COR-L47 (cell line): ENCODE measurements at places on chromosomes 12 and 14.

DNA sequence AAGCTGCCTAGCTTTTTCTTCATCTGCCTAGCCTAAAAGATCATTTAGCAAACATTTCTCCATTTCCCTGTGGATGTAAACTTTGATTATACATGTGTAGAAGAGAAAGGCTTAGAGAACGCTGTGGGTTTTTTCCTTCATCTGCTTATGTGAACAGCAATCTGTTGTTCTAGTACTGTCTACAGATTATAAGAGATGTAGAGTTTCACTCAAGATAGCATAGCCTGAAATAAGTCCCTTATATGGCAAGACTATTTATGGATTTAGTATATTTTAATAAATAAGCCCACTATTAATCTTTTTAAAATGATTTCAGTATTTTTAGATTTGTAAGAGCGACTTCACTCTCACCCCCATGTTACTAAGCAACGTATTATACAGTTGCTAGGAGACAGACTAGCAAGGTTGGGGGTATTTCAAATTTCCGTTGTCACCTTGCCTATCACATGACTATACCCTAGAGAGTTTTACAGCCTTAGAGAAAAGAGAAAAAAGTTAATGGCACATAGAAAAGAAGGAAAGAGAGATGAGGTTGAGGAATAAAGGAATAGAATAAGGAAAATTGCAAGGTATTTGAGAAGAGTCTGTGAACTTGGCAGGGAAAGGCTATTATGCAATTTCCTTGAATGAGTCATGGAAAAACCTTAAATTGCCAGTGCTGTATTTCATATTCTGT lies 12.2 kb upstream of the TUBA1A start:
- peak; percentile 75 for DNase-seq

- no peak for DNase-seq
These were observed 16.0 kb downstream of the BTG1 start for GRCh38 chr12:92129609-92130008.

- no peak for DNase-seq
These were observed 92.0 kb upstream of the DYNC1H1 start for GRCh38 chr14:101872346-101872745.

DNA sequence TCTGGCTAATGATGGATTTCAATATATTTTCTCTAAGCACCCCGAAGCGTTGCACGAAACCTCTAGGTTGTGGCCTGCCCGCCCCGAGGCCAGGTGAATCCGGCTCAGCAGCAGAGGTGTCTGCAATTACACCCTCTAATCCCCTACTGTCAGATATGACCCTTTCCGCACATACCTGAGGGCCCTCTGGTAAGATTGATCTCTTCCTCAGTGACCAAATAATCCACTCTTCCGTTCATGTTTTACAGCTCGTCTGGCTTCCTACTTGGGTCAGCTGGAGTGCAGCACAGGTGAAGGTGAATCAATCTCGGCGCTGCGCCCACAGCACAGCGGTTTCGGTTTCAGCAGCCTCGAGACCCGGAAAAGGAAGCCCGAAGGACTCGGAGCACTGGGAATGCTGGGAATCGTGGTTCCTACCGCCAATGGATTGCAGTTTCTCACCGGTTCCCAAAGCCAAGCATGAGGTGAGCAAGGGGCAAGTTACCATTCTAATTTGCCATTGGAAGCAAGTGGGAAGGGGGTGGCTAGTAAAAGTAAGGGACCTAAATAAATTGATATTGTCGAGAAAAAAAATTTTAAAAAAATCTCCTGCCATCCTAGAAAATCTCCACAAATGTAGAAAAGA lies at the start of gene SYNJ2BP:
Gene SYNJ2BP, minus strand, starts transcription at position 366 of the 625 bp plus-strand sequence. Its CDS starts 127 bp downstream, at position 239.
- peak; percentile 76 for DNase-seq

DNA sequence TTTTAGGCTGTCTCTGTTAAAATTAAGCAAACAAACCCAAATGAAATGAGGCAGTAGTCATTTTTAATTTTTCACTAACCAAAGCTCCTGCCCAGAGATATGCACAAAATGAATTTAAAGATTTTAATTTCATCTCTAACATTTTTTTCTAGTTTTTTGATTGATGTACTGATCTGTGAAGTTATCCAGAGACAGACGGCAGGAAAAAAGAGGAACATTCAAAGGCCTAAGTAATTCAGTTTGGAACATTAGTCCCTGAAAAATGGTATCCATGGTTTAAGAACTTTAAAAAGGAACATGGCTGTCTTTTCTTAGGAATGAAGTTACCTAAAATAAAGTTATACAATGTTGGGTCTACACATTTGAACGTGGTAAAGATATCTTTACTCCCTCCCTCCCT lies 498.8 kb upstream of the LMO3 start:
- no peak for DNase-seq

- no peak for DNase-seq
These were observed 23.9 kb downstream of the PZP start for GRCh38 chr12:9184276-9184675.

DNA sequence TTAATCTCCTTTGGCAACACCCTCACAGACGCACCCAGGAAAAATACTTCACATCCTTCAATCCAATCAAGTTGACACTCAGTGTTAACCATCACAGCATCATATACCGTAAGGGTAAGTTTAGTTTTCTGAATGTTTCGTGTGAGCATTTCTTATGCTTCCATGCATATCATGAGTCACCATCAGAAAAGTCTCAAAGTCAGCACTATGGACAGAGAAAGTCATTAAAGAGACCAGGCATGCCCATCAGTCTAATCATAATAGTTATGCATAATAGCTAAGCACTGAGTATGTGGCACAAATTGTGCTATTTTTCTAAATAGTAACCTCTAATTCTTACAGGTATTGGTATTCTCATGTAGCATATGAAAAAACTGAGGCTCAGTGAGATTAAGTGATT lies 158.8 kb upstream of the PRMT8 start:
- no peak for DNase-seq

- no peak for DNase-seq
These were observed at the start of gene NXPH4 for GRCh38 chr12:57216014-57216911. Gene NXPH4 (plus strand): TSS chr12:57216794. CDS start chr12:57216970, 176 bp downstream.

DNA sequence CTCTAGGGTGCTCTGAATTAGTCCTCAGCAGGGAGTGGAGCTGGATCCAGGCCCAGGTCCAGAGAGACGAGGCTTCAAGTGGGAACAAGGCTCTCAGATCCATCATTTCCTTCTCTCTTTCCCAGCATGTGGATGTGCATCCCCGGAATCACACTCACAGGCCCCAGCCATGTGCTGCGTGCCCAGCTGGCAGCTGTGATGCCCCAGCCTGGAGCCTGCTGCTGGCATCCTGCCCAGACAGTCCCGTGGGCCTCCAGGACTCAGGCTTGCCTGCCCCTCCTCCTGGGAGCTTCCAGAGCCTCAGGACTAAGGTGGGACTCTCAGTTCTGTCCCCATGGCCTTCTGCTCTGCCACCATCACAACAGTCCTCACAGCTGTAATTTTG lies 6.2 kb upstream of the KRT84 start:
- peak; percentile 91 for DNase-seq

GRCh38 chr12:107594995-107595394 lies 90.6 kb upstream of the PWP1 start:
- DNase-seq = no peak

DNA sequence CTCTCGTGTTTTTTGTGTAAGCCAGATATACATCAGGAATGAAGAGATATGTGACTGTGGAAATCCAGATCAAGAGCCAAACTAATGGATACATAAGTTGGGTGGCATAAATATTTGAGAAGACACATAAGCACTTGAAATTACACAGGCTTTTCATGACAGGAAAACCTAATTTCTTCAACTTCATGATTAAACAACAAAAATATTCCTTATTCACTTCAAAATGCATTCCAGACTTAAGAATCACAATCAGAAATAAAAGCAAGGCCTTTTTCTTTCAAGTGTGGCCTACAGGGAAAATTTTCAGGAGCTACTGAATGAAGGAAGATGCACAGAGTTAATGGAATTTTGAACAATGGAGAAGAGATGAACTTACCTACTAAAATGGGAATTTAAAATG lies 515.6 kb downstream of the FOXG1 start:
- DNase-seq = no peak

- peak; percentile 44 for DNase-seq
These were observed 59.7 kb downstream of the LGMN start for GRCh38 chr14:92688434-92689375.

DNA sequence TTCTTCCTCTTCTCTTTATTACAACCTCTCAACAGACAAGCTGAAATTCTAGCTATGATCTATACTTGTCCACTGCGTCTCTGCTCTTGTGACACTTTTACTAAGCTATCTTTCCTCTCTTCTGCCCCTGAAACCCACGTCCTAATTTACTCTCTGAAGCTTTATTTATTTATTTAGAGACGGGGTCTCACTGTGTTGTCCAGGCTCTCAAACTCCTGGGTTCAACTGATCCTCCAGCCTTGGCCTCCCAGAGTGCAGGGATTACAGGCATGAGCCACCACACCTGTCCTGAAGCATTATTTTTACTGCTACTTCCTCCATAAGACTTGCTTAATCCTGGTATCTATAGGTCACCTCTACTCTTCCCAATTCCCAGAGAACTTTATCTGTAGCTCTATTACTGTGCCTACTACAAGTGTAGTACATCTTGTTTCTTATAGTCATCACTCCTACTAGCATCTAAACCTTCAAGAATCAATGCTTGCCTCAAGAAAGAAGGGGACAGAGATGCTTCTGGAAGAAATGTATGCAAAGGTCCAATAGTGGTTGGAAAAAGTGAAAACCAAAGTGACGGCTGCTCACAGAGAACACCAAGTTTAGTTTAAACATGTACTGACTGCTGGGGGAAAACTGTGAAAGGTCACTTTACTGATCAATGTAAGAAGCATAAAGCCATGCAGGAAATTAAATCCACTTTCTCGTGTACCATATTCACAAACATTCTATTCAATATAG lies 61.3 kb downstream of the MED13L start:
- no peak for DNase-seq
